Panc1 (cell line): ENCODE measurements at places on chromosomes 5 and 9.
A peak's percentile ranks its signal among the peaks of the same experiment; 100 is the strongest.

- DNase-seq, result no peak
Observed at GRCh38 chr5:9126490-9126889, 419.4 kb downstream of the SEMA5A start.

DNA sequence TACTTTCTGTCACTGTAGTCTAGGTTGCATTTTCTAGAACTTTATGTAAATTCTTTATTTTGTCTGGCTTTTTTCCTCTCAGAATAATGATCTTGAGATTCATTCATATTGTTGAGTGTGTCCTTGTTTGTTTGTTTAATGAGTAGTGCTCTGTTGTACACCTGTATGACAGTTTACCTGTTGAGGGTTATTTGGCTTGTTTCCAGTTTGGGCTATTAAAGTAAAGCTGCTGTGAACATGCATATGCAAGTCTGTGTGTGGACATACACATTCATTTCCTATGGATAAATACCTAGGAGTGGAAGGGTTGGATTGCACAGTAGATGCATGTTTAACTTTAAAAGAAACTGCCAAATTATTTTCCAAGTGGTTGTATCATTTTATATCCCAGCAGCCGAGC, 30.4 kb downstream of the MVB12B start:
- no peak for DNase-seq

- DNase-seq, result no peak
Observed at GRCh38 chr9:128429513-128430086, 8.9 kb downstream of the CERCAM start.

- DNase-seq, result no peak
Observed at GRCh38 chr5:51988634-51989033, 605.4 kb downstream of the ISL1 start.

DNA sequence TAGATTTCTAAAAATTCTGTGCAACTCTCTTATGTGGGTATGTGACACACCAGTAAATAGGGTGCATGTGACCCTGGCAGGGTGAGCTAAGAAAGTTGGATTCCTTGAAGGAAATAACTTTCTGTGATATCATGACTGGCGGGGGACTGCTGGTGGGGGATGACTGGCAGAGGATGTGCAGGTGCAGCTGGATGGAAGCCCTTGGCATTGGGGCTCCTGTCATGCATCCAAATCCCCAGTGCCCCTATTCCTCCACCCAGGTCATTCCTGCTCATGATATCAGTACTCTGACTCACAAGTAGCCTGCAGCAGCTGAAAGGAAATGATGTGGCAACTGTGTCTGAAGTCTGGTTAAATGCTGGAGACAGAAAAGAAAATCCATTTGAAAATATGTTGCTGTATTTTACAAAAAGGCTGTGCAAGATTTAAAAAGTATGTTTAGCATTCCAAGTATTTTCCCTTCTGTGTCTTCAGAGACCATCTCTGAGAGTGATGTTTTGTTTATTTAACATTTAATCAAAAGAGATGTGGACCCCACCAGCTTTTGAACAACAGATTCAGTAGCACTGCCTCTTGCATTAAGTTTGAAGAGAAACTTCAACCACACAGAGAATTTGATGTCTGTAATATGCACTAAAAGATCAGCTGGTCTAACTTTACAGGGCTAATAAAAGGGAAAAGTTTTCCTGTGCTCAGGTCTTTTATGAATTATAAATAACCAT, 17.9 kb upstream of the ZSWIM6 start:
- DNase-seq, result peak; percentile 98

- DNase-seq, result no peak
Observed at GRCh38 chr5:150600616-150601490, 39.6 kb upstream of the SYNPO start.

- no peak for DNase-seq
Observed at GRCh38 chr5:62603934-62604333, 25.3 kb downstream of the LRRC70 start.

DNA sequence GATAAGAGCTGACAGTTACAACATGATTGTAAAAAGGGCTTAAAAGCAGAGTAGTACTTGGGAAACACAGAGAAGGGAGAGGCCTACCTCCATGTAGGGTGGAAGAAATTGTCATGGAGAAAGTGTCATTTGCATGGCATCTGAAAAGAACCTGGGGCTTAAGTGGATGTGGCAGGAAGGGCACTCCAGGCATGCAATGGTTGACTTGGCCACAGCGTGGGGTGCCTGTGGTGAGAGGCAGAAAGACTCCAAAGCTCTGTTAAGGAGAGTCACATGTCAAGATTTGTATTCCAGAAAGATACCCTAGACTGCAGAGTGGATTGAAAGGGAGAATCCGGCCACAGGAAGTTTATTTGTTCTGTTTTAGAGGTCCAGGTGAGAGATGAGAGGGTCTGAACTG, 2.4 kb downstream of the POLR3G start:
- no peak for DNase-seq

DNA sequence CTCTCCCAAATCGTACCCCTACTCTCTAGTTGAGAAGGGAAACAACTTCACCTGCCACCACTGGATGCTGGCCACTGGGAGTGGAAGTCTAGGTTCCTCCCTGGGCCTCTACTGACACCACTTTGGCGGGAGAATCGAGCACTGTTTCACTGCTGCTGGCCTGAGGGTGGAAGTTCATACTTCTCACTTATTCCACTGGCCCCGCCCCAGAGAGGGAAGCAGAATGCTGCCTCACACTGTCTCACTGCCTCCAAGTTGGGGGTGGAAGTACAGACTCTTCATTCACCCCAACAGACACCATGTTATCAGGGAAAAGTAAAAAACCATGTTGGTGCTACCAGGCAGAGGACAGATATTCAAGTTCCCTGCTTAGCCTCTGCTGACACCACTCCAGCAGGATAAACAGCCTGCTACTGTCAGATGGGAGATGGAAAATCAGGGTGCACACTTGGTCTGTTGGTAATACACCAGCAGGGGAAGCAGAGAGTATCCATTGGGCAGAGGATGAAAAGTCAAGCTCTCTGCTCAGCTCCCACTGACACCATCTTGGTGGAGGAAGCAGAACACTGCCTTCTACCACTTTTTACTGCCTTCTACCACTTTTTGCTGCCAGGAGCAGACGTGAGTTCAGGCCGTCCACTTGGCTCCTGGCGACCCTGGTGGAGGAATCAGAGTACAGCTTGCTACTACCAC, 159.4 kb downstream of the SIL1 start:
- no peak for DNase-seq

- no peak for DNase-seq
Observed at GRCh38 chr5:139648205-139649081, at the start of gene CXXC5. CXXC5 (plus strand) TSS chr5:139648349; CDS start chr5:139680524, 32,175 bp downstream.

DNA sequence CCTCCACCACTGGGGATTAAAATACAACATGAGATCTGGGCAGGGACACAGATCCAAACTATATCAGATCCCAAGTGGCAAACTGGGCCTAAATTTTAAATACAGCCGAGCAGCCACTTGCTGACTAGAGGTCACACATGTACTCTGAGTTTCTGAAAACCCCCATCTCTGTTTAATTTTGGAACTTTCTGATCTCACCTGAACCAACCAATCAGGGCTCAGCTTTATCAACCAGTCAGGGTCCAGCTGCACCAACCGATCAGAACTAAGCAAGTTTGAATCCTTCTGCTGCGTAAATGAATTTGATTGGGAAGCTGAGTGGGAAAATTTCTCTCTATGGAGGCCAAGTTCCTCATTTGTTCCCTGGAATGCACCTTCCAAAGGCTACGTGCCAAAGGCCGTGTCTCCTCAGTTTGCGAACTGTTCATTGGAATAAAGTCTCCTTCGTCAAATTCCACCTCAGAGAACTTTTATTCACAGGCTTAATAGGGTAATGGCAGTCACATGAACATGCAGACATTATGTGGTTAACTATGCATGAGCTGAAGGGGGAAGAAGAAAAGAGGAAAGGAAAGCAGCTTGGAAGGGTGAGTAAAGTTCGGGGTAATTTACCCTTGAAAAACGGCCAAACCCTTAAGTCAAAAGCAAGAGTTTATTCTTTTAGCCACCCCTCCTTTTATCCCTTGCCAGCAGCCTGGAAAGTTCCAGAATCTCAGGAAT, 3.7 kb downstream of the CD180 start:
- no peak for DNase-seq

DNA sequence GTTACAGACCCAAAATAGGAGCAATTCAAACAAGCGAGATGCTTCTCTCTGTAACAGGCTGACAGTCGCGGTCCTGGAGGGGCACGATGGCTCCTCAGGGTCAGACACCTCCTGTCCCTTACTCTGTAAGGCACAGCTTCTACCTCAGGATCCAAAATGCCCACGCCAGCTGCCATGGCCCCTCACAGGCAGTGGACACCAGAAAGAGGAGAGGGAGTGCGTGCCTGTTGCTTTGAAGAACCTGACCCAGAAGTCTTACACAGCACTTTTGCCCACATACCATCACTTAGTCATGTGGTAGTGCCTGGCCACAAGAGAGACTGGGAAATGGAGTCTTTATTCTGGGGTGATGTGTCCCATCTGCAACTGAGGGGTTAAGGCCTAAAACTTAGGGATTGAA, 11.6 kb upstream of the ABL1 start:
- no peak for DNase-seq

GRCh38 chr9:91034976-91035824, 233.6 kb downstream of the SYK start:
- DNase-seq, result no peak

GRCh38 chr9:99752417-99753109, 69.1 kb upstream of the NR4A3 start:
- DNase-seq, result no peak

GRCh38 chr9:114588651-114589526, 1.3 kb downstream of the ATP6V1G1 start:
- no peak for DNase-seq

DNA sequence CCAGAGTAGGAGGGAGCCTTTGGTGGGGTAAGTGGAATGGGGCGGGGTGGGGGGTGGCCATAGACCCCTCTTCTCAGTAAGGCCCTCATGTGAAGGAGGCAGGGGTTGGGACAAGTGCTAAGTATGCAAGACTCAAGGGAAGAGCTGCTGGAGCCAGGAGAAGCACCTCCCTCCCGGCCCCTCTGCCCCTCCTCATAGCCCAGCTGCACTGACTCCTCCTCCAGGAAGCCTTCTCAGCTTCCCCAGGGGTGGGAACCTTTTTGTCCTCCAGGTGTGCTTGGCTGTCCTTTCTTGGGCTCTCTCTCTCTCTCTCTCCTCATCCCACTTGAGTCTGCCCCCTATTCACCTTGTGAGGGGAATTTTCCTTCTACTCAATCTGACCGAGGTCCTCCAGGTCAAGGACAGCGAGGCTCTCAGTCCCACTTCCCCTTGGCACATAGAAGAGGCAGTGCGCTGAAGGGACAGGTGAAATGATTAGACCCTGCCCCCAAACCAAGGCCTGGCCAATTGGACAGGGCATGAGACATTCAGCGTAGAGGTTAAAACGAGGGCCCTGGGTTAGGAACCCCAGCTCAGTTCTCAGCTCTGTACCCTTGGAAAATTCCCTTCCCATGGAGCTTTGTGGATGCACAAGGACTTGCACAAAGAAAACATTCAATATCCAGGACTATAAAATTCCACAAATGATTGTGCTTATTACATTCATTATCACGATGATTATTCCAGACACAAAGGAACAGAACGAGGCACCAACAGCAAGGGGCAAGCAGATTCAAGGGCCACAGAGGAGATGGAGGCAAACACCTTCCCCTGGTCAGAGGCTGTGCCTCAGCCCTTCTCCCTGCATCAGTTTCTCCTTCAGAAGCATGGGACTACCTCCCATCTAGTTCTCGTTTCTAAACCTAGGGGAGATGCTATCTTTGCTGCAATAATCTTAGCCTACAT, 45.6 kb upstream of the IL17B start:
- no peak for DNase-seq

GRCh38 chr5:2143646-2144353, 261.1 kb upstream of the IRX4 start:
- no peak for DNase-seq

DNA sequence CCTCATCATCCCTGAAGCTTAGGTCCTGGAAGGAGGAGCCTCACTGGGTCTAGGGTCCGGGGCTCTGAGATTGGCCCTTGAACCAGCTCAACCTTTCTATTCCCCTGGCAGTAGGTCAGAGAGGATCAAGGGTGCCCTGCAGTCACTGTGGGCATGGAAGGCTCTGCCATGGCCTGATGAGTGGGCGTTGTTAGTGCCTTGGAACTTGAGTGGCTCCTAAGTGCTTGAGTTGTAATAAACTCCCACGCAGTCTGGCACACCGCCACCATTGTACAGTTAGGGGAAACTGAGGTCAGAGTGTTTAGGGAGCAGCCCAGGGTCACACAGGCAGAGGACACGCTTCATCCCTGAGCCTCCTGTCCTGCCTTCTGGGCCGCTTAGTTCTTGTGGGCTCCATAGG, 10.4 kb upstream of the SYNPO start:
- DNase-seq, result no peak

DNA sequence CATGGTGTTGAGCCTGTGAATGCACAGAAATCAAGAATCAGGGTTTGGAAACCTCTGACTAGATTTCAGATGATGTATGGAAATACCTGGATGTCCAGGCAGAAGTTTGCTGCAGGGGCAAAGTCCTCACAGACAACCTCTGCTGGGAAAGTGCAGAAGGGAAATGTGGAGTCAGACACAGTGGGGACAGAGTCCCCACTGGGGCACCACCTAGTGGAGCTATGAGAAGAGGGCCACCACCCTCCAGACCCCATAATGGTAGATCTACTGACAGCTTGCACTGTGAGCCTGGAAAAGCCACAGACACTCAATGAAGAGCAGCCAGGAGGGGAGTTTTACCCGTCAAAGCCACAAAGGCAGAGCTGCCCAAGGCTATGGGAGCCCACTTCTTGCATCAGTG, 181.9 kb upstream of the SEMA6A start:
- DNase-seq, result no peak

- DNase-seq, result no peak
Observed at GRCh38 chr5:1432296-1432695, 12.9 kb downstream of the SLC6A3 start.

- no peak for DNase-seq
Observed at GRCh38 chr9:135503371-135504261, 3.1 kb downstream of the MRPS2 start.

DNA sequence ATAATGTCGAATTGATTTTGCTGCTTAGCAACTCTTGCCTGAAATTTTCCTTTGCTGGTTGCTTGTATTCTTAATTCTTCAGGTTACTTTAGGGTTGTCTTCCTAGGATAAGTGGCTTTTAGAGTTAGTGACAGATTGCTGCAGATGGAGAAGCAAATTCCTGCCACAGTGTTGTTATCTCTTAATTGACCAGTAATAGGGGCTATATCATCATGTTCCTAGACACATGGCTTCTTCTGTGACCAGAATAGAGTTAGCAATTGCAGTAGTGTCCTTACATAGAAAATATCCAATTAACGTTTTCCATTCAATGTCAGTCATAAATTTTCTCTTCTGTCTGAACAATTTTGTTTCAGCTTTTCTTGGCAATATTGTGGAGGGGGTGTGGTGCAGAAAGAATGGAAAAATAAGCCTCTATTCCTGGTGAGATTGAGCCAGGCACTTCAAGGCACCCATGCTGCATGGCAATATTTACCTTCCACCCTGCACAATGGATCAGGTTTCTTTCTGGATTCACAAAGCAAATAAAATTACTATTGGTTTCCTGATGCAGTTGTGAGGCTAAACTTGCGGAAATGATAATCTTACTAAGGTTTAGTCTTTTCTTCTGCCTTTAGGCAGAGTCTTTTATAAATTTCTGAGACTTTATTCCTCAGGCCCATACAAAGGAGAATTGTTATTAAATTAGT, 1481.5 kb downstream of the EFNA5 start:
- no peak for DNase-seq

GRCh38 chr9:115671236-115671962, 482.2 kb upstream of the PAPPA start:
- DNase-seq, result no peak

GRCh38 chr9:95142728-95143127, 174.8 kb downstream of the FANCC start:
- DNase-seq, result no peak

- no peak for DNase-seq
Observed at GRCh38 chr5:68449380-68449779, 233.8 kb downstream of the PIK3R1 start.
